ENCODE measurements at places on chromosomes 11 and 22. TPM values are rescaled to one million over a fixed set of nuclear protein-coding genes. Genes with fewer than 3 reads are reported as not detected.

The GNG3 gene
- total RNA-seq = not detected

The PHLDB1 gene
- total RNA-seq = 8.8 TPM

The INS gene
- not detected for total RNA-seq

The BTBD10 gene
- 42.8 TPM for total RNA-seq

The OR4D5 gene
- total RNA-seq = not detected

The SLC17A6 gene
- not detected for total RNA-seq

The TUBGCP6 gene
- total RNA-seq = 6.1 TPM

The ARCN1 gene
- 94.4 TPM for total RNA-seq

The SAA4 gene
- not detected for total RNA-seq

The EPS8L2 gene
- total RNA-seq = 115 TPM

The DBX1 gene
- total RNA-seq = not detected

The KRTAP5-7 gene
- total RNA-seq = not detected
